MCF 10A (cell line): ENCODE measurements at places on chromosomes 1 and 21. TPM values are rescaled to one million over a fixed set of nuclear protein-coding genes. Genes with fewer than 3 reads are reported as not detected.

KIF14 gene
- 13.4 and 25.5 TPM in 2 replicates for total RNA-seq

LRRC38 gene
- not detected in 2 replicates for total RNA-seq

SMCP gene
- not detected in 2 replicates for total RNA-seq

CR2 gene
- total RNA-seq = not detected in 2 replicates

S100A3 gene
- 85.7 and 90.0 TPM in 2 replicates for total RNA-seq

TRIM46 gene
- 0.21 and 0.32 TPM in 2 replicates for total RNA-seq

HSD3B2 gene
- not detected in 2 replicates for total RNA-seq

DFFA gene
- 51.3 and 55.7 TPM in 2 replicates for total RNA-seq

TNFRSF1B gene
- total RNA-seq = 0.22 TPM in 1 of 2 replicates, not detected in the other

MROH7 gene
- total RNA-seq = 0.34 TPM in 1 of 2 replicates, not detected in the other

IL12RB2 gene
- not detected in 2 replicates for total RNA-seq

- no peak for DNase-seq
Measured at GRCh38 chr21:30227128-30227527, 11.2 kb upstream of the CLDN8 start.

GRCh38 chr1:33433509-33434362 is 2.8 kb upstream of the PHC2 start:
- peak; percentile 100 for DNase-seq

- peak; percentile 74 for DNase-seq
Measured at GRCh38 chr1:186618401-186619170, 61.6 kb downstream of the PTGS2 start.

- no peak for DNase-seq
Measured at GRCh38 chr1:185291159-185291558, 25.9 kb downstream of the IVNS1ABP start.

GRCh38 chr1:212930986-212931678 is 19.2 kb upstream of the VASH2 start:
- DNase-seq = no peak

DNA sequence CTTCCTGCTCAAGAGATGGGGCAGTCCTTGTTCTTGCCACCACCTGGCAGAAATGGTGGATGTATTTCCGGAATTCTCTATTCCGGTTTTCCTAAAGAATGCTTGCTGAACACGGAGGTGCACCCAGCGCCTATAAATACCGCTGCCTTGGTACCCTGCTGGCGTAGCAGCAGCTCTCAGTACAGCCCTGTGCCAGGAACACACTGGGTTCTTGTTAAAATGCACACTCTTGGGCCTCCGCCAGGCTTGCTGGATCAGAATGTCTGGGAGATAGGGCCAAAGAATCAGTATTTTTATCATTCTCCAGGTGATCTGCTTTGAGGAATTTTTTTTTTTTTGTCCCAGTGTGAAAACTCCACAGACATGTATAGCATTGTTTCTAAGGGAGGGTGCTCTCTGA is 54.2 kb downstream of the IGSF5 start:
- DNase-seq = no peak

- DNase-seq = no peak
Measured at GRCh38 chr1:231393668-231394067, 28.4 kb downstream of the EGLN1 start.

- no peak for DNase-seq
Measured at GRCh38 chr1:29297450-29297849, 61.1 kb downstream of the PTPRU start.

DNA sequence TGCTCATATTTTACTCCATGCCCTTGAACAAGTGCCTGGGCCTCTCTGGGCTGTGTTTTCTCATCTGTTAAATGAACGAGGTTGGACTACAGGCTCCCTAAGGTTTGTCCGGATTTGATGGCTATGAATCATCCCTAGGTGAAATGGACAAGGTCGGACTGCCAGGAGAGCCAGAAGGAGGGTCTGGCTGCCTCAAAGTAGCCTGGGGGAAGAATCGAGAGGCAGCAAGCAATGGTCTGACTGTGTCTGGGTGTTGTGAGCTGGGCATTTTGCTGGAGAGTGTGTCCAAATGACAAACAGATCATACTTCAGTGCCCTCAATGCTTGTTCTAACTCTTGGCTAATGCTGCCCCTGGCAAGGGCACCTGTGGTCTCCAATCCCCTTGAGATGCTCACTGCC is 730.9 kb downstream of the PTPRU start:
- DNase-seq = no peak
